ENCODE measurements at places on chromosomes 1 and 21. TPM values are rescaled to one million over a fixed set of nuclear protein-coding genes. Genes with fewer than 3 reads are reported as not detected.

Gene MYOC
- not detected for total RNA-seq

Gene ADAMTSL4
- 0.18 TPM for total RNA-seq

Gene ANKRD34A
- 0.28 TPM for total RNA-seq

Gene RNF187
- total RNA-seq: 40.8 TPM

Gene LDLRAD1
- not detected for total RNA-seq

Gene SPRR3
- not detected for total RNA-seq

Gene GPR157
- 3.4 TPM for total RNA-seq

Gene CFHR4
- not detected for total RNA-seq

Gene OR2L13
- not detected for total RNA-seq

Gene CD1C
- not detected for total RNA-seq

Gene SLAMF9
- total RNA-seq: not detected

Gene PSMG1
- 73.1 TPM for total RNA-seq

Gene EDEM3
- 63.5 TPM for total RNA-seq

Gene CACHD1
- 1.0 TPM for total RNA-seq

Gene MIXL1
- total RNA-seq: not detected

Gene GBP5
- total RNA-seq: 0.09 TPM

Gene PINK1
- 64.7 TPM for total RNA-seq

Gene NBPF6
- total RNA-seq: not detected

Gene OR14K1
- total RNA-seq: not detected

Measured in endothelial cell of coronary artery (primary cell).